ENCODE measurements at places on chromosomes 5 and 9.

GRCh38 chr5:154868702-154869101 is 10.3 kb downstream of the CNOT8 start:
- DNase-seq: peak; percentile 31

- DNase-seq: no peak
These were observed 101.7 kb upstream of the PITX1 start for GRCh38 chr5:135135530-135136226.

- DNase-seq: no peak
These were observed 75.3 kb upstream of the SIMC1 start for GRCh38 chr5:176162888-176163287.

DNA sequence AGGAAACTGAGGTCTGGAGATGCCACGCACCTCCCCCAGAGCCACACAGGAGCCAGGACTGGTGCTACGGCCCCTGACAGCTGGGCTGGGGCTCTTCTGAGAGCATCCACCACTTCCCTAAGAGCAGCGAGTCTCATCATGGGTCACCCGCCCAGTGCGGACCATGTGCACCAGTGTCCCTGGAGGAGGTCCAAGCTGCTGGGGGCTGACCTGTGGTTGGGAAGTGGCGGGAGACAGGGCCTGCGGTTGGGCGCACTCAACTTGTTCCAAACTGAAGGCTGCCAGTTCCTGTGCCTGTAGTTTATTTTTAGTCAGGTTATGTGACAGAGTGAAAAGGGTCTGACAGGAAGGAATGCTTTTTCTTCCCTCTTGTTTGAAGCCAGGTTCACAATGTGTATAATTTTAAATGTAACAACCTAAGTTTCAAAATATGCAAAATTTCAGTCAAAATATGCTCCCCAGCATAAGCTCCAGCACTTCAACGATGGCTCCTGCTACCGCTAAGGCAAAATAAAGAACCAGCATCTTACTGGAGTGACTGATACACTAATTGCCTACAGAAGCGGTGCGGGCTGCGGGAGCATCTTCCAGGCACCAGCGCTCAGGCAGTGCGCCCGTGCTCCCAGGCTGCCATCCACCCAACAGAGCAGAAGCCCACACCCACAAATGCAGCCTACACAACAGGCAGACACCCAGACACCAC is 14.8 kb downstream of the BARHL1 start:
- no peak for DNase-seq

DNA sequence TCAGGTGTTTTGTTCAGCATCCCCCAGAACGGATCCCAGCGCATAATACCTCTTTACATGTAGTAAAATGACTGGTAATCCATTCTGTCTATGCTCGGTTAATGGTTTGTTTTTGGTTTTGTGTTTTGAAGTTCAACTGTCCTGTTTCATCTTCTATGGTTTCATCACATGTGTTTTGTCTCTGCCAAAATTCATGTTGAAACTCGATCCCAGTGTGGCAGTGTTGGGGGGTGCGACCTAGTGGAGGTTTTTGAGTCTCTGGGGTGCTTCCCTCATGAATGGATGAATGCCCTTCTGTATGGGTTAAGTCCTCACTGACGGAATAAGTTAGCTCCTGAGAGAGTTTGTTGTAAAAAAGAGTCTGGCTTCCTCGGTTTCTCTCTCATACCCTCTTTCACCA is 317.4 kb downstream of the KDM4C start:
- DNase-seq: no peak

DNA sequence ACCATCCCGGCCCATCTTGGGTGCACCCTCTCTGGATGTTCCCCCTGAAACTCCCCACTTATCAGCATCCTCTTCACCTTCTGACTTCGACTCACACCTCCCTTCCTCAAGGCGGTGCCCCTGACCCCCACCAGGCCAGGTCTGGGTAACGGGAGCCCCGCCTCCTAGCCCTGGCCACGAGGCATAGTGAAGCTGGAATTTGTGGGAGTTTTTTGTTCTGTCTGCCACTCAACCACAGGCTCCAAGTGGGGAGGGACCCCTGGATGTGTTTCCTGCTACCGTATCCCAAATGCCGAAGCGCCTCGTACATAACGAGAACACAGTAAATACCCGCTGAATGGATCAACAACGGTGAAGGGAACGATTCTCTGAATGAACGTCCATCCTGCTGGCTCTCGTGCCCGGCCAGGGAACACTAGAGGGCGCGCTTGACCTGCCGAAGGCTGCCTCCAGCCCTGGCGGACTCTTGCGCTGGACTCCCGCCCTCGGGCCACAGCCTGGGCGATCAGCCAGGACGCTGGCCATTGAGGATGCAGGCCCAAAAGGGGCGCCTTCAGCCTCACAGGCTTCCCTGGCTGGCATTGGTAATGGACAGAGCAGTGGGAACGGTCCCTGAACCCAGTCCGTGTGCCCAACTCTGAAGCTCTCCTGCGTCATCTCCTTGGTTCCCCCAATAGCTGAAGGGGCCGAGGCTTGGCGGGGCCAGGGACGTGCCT is 47.3 kb upstream of the PHYKPL start:
- DNase-seq: peak; percentile 65

- no peak for DNase-seq
These were observed 92.7 kb downstream of the VCAN start for GRCh38 chr5:83564069-83564749.

DNA sequence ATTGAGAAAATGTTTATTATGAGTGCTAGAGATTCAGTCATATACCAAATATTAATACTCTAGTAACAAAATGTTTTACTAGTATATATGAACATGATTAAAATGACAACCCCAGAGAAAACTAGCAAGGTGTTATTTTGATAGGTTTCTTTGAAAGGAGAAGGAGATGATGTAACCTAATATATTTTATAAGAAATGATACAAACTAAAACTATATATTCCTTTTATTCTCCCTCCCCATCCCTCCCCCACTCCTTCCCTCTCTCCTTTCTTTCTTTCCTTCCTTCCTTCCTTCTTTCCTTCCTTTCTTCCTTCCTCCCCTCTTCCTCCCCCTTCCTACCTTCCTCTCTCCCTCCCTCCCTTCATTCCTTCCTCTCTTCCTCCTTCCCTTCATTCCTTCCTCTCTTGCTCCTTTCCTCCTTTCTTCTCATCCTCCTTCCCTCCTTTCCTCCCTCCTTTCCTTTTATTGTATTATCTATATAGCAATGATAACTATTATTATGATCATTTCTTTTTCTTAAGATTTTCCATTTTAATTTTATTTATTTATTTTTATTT is 215.3 kb upstream of the MEF2C start:
- no peak for DNase-seq

- no peak for DNase-seq
These were observed 125.8 kb downstream of the PDE4D start for GRCh38 chr5:59767681-59768151.

- no peak for DNase-seq
These were observed 153.1 kb downstream of the TTC39B start for GRCh38 chr9:15153961-15154360.

- no peak for DNase-seq
These were observed 58.2 kb upstream of the GGTA1 start for GRCh38 chr9:121557581-121558447.

GRCh38 chr5:95857185-95857945 is 34.8 kb upstream of the GLRX start:
- DNase-seq: no peak

- no peak for DNase-seq
These were observed 70.2 kb downstream of the PRUNE2 start for GRCh38 chr9:76835571-76836283.

DNA sequence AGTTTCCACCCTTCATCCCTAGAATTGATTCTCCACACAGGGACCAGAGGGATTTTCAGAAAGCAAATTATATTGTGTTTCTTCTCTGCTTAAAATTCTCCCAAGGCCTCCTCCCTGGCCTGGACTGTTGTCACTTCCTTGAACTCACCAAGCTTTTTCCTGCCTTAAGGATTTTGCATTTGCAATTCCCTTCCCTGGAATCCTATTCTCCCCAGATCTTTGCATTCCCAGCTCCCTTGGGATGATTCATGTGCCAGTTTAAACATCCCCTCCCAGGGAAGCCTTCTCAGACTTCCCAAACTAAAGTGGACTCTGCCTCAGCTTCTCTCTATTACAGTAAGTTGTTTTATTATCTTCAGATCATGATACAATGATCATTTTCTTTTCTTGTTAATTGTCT is 35.2 kb upstream of the PDE8B start:
- DNase-seq: no peak

DNA sequence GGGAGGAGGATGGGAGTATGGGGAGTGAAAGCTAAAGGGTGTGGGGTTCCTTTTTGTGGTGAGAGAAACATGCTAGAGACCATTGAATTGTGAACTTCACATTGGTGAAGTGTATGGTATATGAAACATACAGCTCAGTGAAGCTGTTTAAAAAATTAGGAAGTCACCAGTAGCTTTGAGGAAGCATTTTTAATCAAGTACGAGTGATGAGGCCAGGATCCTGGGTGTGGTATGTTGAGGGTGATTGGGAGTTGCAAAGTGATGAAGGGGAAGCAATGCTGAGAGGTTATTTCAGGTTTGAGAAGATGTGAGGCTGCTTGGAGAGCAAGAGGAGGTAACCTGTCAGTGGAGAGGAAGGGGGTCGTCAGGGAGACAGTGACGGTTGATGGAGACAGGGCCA is 22.7 kb upstream of the CLK4 start:
- DNase-seq: no peak

DNA sequence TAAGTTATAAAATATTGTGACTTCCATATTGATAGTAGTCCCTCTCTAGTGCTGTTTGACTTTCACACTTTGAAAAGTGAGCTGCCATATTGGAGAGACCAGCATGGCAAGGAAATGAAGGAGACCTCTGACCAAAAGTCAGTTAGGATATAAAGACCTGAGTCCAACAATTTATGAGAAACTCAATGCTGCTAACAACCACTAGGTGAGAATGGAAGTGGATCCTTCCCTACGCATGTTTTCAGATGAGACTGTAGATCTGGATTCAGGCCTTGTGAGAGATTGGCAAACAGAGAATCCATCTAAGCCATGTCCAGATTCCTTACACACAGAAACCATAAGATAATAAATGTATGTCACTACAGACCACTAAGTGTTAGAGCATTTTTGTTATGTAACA is 81.6 kb downstream of the CTNND2 start:
- DNase-seq: no peak

- DNase-seq: no peak
These were observed 82.8 kb upstream of the SPATA31C2 start for GRCh38 chr9:88221105-88221504.

DNA sequence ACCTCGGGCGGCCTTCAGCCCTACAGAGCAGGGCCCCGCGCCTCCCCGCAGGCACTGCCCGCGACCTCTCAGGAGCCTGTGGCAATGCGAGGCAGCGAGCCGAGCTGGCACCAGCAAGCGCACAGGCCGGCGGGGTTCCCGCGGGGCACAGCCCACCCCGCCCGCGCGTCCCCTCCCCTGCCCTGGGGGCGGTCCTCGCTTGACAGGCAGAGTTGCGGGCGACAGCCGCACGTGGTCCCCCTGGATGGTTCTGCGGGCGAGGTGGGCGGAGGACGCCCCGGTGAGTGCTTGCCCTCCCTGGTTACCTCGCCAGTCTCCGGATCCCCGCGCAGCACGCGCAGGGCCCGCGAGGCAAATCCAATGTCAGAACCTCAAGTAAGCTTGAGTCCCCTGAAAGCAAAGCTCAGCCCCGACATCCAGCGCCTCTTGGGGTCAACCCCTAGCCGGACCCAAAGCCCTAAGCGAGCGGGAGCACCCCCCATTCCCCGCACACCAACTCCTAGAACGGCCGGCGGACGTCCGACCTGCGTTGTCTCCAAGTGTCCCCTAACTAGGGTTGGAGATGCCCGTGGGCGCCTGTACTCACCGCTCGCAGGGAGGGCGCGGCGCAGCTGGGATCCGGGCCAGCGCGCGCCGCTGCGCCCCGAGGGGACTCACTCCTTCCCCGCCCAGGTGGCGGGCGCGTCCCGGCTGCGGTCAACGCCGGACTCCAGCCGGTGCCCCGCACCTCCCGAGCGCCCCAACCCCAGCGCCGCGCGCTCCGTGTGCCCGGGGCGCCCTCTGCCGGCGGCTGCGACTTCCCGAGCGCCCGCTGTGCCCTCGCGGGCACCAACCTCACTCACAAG is at the start of gene DRD1:
DRD1 (minus strand) TSS at position 123 of the 845 bp plus-strand sequence. CDS start 1,083 bp downstream, outside the sequence.
- DNase-seq: peak; percentile 60

GRCh38 chr9:13351778-13352386 is 72.4 kb upstream of the MPDZ start:
- no peak for DNase-seq

- DNase-seq: no peak
These were observed 19.9 kb downstream of the POU5F2 start for GRCh38 chr5:93721511-93721910.

- no peak for DNase-seq
These were observed 47.4 kb downstream of the GALNT10 start for GRCh38 chr5:154237946-154238345.

DNA sequence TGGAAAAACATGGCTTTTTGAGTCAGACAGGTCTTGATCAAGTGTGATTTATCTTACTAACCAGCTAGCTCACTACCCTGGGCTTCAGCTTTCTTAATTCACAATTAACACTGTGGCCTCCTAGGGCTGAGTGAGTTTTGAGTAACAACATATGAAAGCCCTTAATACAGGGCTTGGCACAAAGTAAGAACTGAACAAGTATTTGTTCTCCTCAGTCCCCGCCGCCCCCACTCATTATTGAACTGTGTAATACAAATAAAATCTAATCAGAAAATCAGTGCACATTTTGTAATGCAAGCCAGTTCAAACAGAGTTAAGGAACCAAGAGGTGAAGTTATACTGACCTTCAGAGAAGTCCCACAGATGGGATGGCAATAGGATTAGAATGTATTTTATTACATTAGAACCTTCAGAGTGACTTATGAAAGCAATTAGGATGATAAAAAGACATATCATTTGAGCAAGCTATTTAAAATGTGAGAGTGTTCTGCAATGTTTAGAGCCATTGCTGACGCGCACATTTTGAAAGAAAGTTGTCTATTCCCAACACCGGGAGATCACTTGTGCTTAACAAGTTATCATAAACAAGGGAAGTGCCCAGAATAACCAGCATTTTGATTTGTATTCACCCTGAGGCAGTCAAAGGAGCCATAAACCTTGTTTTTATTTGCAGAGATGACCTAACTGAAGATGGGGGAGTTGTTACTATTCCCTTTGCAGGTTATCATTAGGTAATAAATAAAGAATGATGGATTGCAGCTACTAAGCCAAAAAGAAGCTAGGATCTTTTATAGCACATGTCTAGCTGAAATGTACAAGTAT is 19.4 kb downstream of the ADAMTS16 start:
- DNase-seq: no peak

GRCh38 chr5:104048231-104048630 is 485.6 kb upstream of the NUDT12 start:
- no peak for DNase-seq

- no peak for DNase-seq
These were observed 64.6 kb upstream of the PLPP1 start for GRCh38 chr5:55599148-55600050.

GRCh38 chr5:58393716-58394115 is 66.2 kb downstream of the PLK2 start:
- no peak for DNase-seq

- DNase-seq: no peak
These were observed 179.7 kb upstream of the FBXL17 start for GRCh38 chr5:108561416-108562204.

GRCh38 chr5:156411185-156411613 is 84.2 kb downstream of the SGCD start:
- no peak for DNase-seq

Data from CD8-positive, alpha-beta T cell (primary cell).